Prostate gland (tissue), 2 donors: ENCODE measurements at places on chromosomes 3 and 15.

GRCh38 chr3:43867436-43868072 is 176.8 kb downstream of the ABHD5 start:
- DNase-seq, result no peak

GRCh38 chr3:37811625-37812498 is 49.8 kb upstream of the CTDSPL start:
- no peak for DNase-seq

DNA sequence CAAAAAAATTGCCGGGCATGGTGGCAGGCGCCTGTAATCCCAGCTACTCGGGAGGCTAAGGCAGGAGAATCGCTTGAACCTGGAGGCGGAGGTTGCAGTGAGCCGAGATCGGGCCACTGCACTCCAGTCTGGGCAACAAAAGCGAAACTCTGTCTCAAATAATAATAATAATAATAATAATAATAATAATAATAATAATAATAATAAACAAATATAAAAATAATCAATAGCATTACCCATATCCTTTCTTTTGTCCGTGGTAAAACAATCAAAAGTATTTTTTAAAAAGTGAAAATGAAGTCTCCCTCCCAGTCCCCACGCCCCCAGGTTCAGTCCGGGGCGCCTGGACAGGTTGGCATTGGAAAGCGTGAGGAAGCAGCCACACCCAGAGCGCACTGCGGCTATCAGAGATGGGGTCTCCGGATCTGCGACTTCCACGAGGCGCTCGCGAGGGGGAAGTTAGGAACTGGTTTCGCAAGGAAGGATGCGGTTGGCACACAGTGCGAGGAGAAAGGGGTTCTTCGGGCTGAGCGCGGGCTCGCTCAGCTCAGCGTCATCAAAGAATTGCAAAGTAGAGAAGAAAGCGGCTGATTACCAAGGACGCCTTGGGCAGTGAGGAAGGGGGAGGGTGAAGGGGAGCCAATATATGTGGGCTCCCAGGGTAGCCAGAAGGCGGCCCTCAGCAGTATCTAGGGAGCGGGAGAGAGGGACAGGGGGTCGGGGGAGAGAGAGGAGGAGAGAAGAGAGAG is 69.5 kb upstream of the EPHB3 start:
- no peak for DNase-seq

DNA sequence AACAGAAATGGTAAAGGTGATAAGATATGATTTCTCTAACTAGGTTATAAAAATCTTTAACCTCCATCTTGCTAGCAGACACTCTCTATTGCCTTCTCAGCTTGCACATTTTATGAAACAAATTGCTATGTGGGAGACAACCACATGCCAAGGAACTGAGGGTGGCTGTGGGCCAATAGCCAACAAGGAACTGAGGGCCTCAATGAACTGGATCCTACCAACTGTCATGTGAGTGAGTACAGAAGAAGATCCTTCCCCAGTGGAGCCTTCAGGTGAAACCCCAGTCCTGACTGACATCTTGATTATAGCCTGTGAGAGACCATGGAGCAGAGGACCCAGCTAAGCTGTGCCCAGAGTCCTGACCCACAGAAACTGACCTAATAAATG is 129.2 kb upstream of the LRIG1 start:
- no peak for DNase-seq

DNA sequence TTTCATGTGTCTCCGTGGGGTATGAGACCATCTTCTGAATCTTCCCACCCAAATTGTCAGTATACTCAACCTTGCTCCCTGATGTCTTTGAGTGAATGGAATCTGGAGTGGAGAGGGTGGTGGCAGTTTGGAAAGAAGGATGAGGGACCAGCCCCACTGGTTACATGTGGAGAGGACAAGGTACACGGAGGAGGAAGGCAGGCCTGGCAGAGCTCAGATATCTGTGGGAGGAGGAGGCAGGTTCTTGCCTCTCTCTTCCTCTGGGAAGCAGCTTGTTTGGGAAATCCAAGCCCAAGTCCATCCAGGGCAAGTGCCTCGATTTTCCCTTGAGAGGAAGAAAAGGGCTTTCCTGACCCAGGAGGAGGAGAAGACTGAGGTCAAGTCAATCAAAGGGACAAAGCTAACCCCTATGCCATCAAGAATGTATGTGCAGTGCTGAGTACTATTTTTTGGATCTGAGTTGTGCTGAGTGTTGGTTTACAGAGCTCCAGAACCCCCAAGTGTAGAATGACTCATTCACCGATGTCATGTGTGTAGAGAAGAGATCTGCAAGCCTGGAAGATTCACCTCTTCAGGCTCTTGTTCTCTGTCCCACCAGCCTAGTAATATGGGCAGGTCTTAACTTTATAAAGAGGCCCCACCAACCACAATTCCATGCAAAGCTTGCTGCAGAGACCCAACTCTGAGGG is 19.8 kb upstream of the LOXL1 start:
- no peak for DNase-seq

DNA sequence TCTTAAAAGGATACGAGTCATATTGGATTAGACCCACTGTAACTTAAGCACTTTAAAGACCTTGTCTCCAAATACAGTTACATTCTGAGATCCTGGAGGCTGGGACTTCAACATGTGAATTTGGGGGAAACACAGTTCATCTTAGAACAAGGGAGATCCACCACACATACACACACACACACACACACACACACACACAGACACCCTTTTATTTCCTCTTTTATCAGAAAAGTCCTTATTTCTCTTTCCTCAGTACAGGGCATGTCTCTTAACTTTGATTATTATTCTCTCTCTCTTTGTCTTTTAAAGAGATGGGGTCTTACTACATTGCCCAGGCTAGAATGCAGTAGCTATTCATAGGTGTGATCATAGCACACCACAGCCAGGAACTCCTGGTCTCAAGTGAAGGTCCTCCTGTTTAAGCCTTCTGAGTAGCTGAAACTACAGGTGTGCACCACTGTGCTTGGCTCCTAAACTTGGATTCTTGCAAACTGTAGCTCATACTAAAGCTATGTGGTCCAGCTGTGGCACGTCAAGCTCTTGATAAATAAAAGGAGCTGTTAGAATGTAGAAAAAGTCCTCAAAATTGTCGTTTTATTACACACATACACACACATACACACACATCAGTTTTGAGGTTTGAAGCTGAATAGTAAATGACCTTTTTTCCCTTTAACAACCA is 7.4 kb downstream of the GOLM2 start:
- no peak for DNase-seq

DNA sequence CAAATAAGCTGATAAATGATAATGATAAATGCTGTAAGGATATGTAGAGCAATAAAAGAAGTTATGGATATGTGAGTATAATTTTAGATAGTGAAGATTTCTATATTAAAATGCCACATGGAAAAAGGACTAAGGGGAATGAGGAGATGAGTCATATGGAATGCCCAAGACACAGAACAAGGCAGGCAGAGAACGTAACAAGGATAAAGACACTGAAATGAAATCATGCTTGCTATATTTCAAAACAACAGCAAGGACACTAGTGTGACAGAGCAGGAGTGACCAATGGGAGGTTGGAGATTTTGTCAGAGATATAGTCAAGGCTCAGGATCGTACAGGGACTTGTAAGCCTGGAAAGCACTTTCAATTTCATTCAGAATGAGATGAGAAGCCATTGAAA is 621.5 kb upstream of the SEMA6D start:
- DNase-seq, result no peak

GRCh38 chr3:38565339-38566214 is 69.4 kb downstream of the EXOG start:
- no peak for DNase-seq

- DNase-seq, result peak; percentile 57
Observed at GRCh38 chr15:78914027-78914764, 30.6 kb downstream of the CTSH start.

DNA sequence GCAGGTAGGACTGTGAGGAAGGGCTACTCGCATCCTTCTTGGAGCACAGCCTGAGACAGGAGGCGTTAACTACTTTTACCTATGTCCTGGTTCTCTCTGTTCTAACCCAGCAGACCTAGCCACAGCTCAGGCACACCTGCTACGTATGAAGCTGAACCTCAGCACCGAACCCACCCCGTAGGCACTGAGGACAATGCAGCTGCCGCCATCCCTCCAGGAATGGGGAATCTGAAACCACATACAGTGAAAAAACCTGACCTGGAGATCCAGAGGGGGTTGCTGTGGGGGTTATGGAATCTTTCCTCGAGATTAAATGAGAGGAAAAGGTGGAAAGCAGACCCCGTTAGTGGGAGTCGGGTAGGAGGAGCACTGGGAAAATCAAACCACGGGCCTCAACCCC is 14.4 kb downstream of the MST1R start:
- no peak for DNase-seq

- DNase-seq, result no peak
Observed at GRCh38 chr3:152589644-152590043, 245.3 kb upstream of the P2RY1 start.

GRCh38 chr3:195394700-195395099 is 48.1 kb downstream of the ACAP2 start:
- DNase-seq, result no peak

- DNase-seq, result no peak
Observed at GRCh38 chr3:104102386-104102785, 1264.3 kb upstream of the ALCAM start.

DNA sequence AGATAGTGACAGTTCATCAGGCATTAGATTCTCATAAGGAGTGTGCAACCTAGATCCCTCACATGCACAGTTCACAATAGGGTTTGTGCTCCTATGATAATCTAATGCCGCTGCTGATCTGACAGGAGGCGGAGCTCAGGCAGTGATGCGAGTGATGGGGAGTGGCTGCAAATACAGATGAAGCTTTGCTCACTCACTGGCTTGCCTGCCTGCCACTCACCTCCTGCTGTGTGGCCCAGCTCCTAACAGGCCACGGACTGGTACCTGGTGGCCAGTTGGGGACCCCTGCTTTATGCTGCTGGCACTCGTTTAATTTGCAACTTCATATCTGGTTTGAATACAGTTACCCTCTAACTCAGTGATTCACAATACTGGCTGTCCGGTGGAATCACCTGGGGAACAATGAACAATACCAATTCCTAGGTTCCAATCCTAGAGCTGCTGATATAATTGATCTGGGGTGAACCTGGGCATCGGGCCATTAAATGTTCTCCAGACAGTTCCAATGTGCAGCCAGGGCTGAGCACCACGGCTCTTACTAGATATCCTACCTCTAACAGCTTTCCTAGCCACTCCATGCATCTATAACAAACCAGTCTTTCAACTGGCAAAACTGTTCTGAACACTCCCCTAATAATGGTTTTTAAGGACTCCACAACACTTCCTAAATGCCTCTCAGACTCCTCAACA is 131.4 kb downstream of the ATP1B3 start:
- no peak for DNase-seq

GRCh38 chr3:14537590-14538450 is 2.3 kb downstream of the GRIP2 start:
- DNase-seq, result no peak

- DNase-seq, result peak; percentile 41
Observed at GRCh38 chr3:47473391-47473790, 2.4 kb downstream of the SCAP start.

GRCh38 chr3:42443292-42443691 is 32.9 kb upstream of the LYZL4 start:
- DNase-seq, result no peak

DNA sequence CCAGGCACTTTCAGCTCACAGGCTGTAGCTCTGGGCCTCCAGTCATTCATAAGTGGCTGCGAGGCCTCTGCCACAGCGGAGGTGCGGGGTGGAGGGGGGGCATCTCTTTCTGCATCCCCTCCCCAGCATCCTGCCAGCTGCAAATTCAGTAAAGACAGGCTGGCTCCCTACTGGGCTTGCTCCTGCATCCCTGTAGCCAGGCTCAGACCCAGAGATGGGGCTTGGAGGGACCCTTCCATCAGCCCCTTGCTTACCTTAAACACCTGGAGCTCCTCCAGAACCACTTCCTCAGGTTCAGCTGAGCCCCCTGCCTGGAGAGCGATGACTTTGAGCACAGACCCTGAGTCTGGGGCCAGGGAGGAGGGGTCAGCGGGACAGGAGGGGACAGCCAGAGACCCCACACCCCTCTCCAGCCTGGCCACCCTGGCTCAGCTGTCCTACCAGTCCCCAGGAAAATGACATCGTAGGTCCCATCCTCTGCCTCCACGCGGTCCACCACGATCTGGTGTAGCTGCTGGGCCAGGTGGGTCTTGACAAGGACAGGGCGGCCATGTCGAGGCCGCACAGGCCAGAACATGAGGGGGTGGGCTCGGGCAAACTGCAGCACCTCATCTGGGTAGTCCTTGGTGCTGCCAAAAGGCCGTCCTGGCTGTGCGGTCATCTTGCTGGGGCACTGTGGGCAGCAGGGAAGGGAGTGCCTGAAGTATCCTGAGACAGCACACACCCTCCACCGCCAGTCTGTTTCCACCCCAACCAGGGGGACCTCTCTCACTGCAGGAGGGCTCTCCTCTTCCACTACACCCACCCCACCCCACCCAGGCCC is 5.3 kb downstream of the SEMA3G start:
- DNase-seq, result no peak

GRCh38 chr3:4885316-4885715 is 93.9 kb upstream of the BHLHE40 start:
- DNase-seq, result no peak

DNA sequence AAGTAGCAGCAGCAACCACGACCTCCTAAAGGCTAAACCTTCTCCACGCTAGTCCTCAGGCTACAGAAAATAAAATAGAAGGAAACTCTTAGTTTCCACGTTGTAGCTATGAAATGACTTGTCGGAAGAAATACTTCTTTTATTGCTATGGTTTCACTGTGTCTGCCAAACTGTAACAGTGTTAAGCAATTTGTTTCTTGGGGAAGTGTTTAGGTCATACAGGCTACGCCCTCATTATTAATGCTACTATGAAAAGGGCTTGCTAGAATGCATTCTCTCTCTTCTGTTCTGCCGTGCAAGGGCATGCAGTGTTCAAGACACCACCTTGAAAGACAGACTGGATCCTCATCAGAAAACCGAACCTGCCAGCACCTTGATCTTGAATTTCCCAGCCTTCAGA is 462.7 kb downstream of the PLOD2 start:
- DNase-seq, result no peak

GRCh38 chr3:124627501-124627908 is 102.7 kb upstream of the UMPS start:
- DNase-seq, result no peak

- no peak for DNase-seq
Observed at GRCh38 chr3:106957029-106957428, 420.2 kb upstream of the CCDC54 start.

- no peak for DNase-seq
Observed at GRCh38 chr15:101570241-101570640, 80.7 kb upstream of the PCSK6 start.

DNA sequence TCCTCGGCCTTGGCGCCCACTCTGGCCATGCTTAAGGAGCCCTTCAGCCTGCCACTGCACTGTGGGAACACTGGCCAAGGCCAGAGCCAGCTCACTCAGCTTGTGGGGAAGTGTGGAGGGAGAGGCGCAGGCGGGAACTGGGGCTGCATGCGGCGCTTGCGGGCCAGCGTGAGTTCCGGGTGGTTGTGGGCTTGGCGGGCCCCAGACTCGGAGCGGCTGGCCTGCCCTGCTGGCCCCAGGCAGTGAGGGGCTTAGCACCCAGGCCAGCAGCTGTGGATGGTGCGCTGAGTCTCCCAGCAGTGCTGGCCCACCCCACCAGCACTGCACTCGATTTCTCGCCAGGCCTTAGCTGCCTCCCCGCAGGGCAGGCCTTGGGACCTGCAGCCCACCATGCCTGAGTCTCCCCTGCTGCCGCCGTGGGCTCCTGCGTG is 13.1 kb upstream of the UBP1 start:
- no peak for DNase-seq
